ENCODE measurements at places on chromosomes 7 and 10. TPM values are rescaled to one million over a fixed set of nuclear protein-coding genes. Genes with fewer than 3 reads are reported as not detected.

The SPDYE1 gene
- polyA plus RNA-seq = 2.5 TPM

The ZNF789 gene
- polyA plus RNA-seq = 59.5 TPM

The GRID2IP gene
- 1.3 TPM for polyA plus RNA-seq

The IRF5 gene
- polyA plus RNA-seq = 2.0 TPM

The DLD gene
- polyA plus RNA-seq = 73.4 TPM

The SAP25 gene
- 11.4 TPM for polyA plus RNA-seq

The ATP5F1C gene
- 272 TPM for polyA plus RNA-seq

The LRIT2 gene
- polyA plus RNA-seq = not detected

The ITIH5 gene
- 39.4 TPM for polyA plus RNA-seq

The GPRIN2 gene
- 8.6 TPM for polyA plus RNA-seq

The SPDYE2 gene
- polyA plus RNA-seq = 9.5 TPM

The AS3MT gene
- 16.4 TPM for polyA plus RNA-seq

The LAMB4 gene
- 0.23 TPM for polyA plus RNA-seq

The DENND2A gene
- 43.0 TPM for polyA plus RNA-seq

The C10orf53 gene
- not detected for polyA plus RNA-seq

The AZGP1 gene
- 1.1 TPM for polyA plus RNA-seq

The CNNM2 gene
- polyA plus RNA-seq = 6.4 TPM

The ADARB2 gene
- polyA plus RNA-seq = 0.75 TPM

The DKK1 gene
- 2.8 TPM for polyA plus RNA-seq

The VSTM2A gene
- polyA plus RNA-seq = 0.29 TPM

The PRLHR gene
- 0.03 TPM for polyA plus RNA-seq

The ELFN1 gene
- polyA plus RNA-seq = 3.9 TPM

The KEL gene
- polyA plus RNA-seq = 2.2 TPM

The EXOSC1 gene
- polyA plus RNA-seq = 37.1 TPM

The COL17A1 gene
- 0.62 TPM for polyA plus RNA-seq

The DYDC2 gene
- polyA plus RNA-seq = 1.4 TPM

The PAPSS2 gene
- polyA plus RNA-seq = 53.7 TPM

The FAM24B gene
- 7.3 TPM for polyA plus RNA-seq

The FOXI2 gene
- not detected for polyA plus RNA-seq

The PILRA gene
- polyA plus RNA-seq = 7.0 TPM

The ELN gene
- polyA plus RNA-seq = 298 TPM

The UPK3B gene
- 40.8 TPM for polyA plus RNA-seq

The NEUROG3 gene
- polyA plus RNA-seq = not detected

The CNPY1 gene
- polyA plus RNA-seq = not detected

The SPDYE16 gene
- polyA plus RNA-seq = 6.4 TPM

The CYP3A4 gene
- 0.31 TPM for polyA plus RNA-seq

The COBL gene
- polyA plus RNA-seq = 4.4 TPM

The ZNF487 gene
- 11.3 TPM for polyA plus RNA-seq
